Stimulated activated CD8-positive, alpha-beta memory T cell treated with anti-CD3 and anti-CD28 coated beads, Interleukin-2, amount 100 ng/mL, for 48 hours (primary cell): ENCODE measurements at places on chromosomes 5 and 9.

- DNase-seq, result no peak
Measured at GRCh38 chr9:37640246-37640645, 10.5 kb upstream of the FRMPD1 start.

GRCh38 chr9:89491694-89492093 lies 6.2 kb downstream of the SEMA4D start:
- DNase-seq, result no peak

DNA sequence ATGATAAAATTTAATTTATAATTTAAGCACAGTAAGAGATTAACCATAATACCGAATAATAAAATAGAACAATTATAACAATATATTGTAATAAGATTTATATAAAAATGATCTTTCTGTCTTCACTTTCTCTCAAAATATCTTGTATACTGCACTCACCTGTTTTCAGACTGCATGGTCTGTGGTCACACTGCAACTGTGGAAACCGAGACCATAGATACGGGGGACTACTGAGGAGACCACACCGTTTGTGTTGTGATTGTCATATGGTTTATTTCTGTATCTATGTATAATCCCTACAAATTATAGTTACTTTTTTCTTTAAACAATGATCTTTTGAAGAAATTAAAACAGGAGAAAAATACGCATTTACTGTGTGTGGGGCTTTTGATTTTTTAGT lies 78.8 kb upstream of the TNFAIP8 start:
- no peak for DNase-seq

- DNase-seq, result no peak
Measured at GRCh38 chr5:170296036-170296934, 1.3 kb downstream of the LCP2 start.

- DNase-seq, result no peak
Measured at GRCh38 chr5:43582082-43583005, 20.6 kb upstream of the NNT start.

DNA sequence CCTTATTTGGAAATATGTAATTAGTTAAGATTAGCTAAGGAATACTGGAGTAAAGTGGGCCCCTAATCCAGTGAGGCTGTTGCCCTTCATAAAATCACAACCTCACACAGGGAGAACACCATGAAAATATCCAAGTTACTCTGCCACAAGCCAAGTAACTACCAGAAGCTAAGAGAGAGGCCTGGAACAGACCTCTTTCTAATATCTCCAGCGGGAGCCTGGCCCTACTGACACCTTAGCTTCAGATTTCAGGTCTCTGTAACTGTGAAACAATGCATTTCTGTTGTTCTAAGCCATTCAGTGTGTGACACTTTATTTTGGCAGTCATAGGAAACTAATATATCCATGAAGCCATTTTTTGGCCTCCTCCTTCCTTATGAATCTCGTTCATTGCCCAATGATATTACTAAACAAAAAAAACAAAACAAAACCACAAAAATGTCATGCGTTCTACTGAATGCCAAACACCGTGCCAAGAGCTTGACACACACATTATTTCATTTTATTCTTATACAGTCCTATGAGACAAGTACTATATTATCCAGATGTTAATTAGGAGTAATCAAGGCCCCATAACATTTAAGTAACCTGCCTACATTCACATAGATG lies 699.0 kb downstream of the MAT2B start:
- DNase-seq, result no peak

- DNase-seq, result no peak
Measured at GRCh38 chr5:36613771-36614656, 7.6 kb downstream of the SLC1A3 start.

- DNase-seq, result no peak
Measured at GRCh38 chr5:141495453-141495811, 6.6 kb downstream of the PCDHGC5 start.

- no peak for DNase-seq
Measured at GRCh38 chr5:11619339-11620024, 284.8 kb downstream of the CTNND2 start.

GRCh38 chr5:72600391-72600981 lies 93.3 kb upstream of the ZNF366 start:
- DNase-seq, result no peak

DNA sequence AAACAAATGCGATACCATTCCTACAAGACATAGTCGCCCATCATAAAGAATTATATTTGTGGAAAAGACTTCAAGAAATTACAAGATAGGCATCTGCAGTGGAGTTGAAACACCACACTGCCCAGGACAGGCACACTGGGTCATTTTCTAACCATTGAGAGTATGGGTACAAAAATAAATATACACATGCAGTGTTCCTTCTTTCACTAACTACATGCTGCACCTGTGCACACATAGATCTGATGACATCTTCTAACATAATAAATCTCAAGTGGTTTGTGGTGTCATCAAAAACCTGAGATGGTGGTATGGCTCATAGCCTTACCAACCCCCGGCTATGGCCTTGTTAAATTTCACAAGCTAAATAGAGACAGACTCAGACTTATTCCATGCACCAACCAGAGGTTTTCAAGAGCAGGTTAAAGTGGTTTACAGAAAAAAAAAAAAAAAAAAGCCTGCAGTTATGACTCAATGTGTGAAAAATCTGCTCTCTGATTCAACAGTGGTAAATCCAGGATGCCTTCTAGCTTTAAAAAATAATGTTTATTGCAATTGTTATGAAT lies 12.4 kb upstream of the NFIB start:
- no peak for DNase-seq

DNA sequence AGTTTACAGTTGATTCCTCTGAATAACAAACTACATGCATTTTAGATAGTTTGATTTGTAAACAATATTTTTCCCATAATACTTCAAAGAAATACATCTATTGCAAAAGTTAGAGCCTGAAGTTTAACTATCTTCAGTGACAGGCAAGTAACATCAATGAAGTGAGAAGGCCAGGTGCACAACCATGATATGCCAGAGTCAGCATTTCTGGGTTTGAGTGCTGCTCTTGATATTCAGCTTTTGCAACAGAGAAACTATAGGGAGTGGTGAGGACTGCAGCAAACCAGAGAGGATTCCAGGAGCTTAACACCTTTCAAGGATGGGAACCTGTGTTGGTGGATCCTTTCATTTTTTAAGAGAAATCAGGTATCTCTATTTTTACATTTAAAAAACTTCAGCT lies 79.4 kb upstream of the RASEF start:
- DNase-seq, result no peak
